NCI-H774 (cell line): ENCODE measurements at places on chromosomes 7 and 10.

- DNase-seq = no peak
These were observed 20.3 kb downstream of the H2AZ2 start for GRCh38 chr7:44827567-44827966.

DNA sequence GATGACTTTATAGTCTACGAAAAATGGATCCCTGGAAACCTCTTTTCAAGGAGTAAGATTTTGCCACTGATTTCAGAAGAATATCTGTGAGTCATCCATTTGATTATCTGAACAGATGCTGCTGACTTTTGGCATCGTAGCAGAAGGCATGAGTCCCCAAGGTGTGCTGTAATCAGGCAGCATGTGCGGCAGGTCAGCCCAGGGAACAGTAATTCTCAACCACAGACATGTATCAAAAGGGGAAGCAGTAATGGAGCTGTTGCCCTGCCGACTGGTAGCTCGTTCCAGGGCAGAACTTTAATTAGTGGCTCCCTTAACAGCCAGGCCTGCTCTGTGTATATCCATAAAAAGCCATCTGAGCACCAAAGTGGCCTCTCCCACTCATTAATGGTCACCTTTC is 5.7 kb upstream of the VWC2 start:
- no peak for DNase-seq

- no peak for DNase-seq
These were observed 62.7 kb downstream of the VPS41 start for GRCh38 chr7:38846280-38846679.

GRCh38 chr10:93435621-93436397 is 46.3 kb downstream of the MYOF start:
- DNase-seq = no peak

DNA sequence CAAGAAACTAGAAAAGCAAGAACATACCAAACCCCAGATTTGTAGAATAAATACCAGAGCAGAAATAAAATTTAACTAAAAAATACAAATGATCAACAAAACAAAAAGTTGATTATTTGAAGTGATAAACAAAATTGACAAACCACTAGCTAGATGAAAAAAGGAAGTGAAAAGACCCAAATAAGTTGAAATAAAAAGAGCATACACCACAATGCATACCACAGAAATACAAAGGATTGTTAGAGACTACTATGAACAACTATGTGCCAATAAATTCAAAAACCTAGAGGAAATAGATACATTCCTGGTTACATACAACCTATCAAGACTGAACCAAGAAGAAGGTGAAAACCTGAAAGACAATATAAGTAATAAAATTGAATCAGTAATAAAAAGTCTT is 333.4 kb downstream of the SH2D4B start:
- no peak for DNase-seq

GRCh38 chr7:12674053-12674452 is 13.4 kb upstream of the ARL4A start:
- DNase-seq = no peak

- DNase-seq = no peak
These were observed 52.8 kb downstream of the C10orf105 start for GRCh38 chr10:71666639-71667386.

- DNase-seq = no peak
These were observed 115.6 kb downstream of the TFEC start for GRCh38 chr7:115914951-115915350.

DNA sequence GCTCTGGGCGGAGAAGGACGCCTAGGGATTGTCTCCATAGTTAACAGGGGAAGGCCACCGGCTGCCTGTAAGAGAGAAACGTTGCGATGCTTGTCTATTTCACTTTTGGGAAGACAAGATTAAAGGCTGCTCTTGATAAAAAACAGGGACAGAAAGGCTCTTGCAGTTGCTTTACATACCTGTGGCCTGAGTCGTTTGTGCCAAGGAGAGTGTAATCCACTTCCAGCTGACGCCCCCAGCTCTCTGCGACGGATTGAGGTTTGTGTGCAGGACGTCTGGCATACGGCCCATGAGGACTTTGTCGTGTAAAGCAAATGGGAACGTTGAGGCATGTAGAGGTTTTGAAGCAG is 1.1 kb downstream of the MAP3K8 start:
- no peak for DNase-seq

GRCh38 chr7:108311446-108312168 is 144.6 kb downstream of the NRCAM start:
- no peak for DNase-seq

DNA sequence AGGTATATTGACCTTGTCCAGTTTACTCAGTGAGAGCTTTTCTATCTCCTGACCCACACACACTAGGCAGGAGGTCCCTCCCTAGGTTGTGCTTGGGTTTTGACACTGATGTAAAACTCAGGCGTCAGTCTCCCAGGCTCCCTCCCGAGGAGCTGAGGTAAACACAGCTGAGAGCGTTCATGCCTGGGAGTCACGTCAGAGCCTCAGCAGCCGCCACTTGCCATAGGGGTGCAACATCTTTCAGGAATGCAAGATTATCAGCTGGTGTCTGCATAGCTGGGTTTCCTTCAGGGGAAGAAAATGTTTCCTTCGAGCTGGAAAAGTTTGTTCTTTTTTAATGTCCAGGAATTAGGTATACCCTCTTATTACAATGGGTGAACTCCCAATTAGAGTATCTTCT is 70.6 kb downstream of the FGFR2 start:
- no peak for DNase-seq

- DNase-seq = no peak
These were observed 6.3 kb downstream of the TRPV5 start for GRCh38 chr7:142927085-142927745.

DNA sequence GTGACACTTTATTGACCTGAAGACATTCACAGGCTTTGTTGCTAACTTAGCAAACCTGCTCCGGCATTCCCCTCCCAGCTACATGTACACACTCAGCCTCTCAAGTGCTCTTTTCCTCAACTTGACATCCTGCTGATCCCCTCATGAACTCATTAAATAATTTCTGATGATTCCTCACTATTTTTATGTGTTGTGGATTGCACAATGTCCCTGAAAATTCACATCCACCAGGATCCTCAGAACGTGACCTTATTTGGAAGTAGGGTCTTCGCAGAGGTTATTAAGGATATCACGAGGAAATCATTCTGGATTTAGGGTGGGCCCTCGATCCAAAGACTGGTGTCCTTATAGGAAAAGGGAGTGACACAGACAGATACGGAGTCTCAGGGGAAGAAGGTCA is 27.3 kb downstream of the FIGNL1 start:
- DNase-seq = no peak

GRCh38 chr10:60951272-60951724 is 7.3 kb upstream of the RHOBTB1 start:
- DNase-seq = peak; percentile 64

DNA sequence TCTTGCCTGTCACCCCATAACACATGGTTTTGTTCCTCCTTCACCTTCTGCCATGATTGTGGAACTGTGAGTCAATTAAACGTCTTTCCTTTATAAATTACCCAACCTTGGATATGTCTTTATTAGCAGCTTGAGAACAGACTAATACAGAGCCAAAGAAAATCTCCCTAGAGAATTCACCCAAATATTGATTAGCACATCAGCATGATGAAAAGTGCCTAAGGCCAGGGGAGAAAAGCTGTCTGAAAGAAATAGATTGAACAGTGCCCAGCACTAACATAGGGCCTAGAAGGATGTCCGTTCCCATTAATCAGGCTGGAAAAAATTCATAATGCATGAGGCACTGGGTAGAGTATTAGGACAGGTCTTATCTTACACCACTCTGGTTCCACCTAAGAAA is 111.9 kb upstream of the CALN1 start:
- DNase-seq = no peak

DNA sequence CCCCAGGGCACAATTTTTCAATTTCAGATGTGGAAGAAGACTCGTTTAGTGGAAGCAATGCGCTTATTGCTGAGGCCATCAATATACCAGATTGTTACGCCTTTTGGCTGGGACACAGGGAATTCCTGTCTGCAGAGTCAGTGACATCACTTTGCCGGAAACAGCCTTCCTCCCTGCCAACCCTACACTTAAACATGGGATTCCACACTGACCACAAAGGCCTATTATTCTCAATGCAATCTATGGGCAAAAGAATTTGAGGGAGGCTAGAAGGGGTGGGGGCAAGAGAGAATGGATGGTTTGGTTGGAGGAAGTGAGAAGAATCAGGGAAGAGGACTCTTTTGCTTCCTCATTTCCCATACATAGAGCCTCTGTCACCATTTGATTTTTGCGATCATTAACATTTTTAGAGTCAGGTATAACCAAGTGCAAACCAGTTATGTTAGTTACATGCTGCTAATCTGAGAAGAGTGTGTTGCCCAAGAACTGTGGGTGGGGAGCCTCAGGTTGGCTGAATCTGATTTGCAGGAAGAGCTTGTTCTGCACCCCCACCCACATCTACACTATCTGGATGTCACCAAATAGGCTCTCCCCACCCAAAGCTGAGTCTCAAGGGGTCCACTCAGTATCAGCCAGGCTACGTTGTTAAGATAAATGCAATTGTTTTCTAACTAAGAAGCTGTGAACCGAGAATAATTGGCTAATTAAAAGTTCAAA is 58.2 kb downstream of the ENTPD1 start:
- DNase-seq = no peak

DNA sequence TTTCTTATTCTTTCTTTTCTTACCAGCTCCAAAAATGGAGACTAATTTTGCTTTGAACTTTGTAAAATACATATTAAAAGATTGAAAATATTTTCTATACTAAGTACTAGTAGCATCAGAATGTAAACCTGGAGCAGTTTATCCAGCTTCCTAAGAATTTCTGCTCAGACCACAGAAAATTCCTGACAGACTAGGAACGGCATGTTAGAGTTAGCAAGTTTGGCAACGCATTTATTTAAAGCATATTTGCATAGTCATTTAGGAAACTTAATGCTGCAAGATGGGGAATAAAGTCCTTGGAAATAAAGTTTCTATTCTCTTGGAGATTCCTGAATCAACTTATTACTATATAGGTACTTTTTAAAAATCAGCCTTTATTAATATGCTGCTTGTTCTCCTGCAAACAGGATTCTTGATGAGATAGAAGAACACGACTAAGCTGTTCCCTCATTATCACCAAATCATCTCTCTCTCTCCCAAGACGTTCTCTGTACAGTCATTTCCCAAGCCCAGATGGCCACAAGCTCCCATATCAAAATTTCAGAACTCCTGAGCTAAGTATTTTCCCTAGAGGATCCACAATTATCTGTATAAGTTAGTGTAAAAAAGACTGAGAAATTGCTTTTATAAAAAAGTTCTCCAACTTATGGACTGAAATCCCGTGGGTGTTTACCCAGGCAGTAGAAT is 305.8 kb upstream of the NEBL start:
- DNase-seq = no peak

DNA sequence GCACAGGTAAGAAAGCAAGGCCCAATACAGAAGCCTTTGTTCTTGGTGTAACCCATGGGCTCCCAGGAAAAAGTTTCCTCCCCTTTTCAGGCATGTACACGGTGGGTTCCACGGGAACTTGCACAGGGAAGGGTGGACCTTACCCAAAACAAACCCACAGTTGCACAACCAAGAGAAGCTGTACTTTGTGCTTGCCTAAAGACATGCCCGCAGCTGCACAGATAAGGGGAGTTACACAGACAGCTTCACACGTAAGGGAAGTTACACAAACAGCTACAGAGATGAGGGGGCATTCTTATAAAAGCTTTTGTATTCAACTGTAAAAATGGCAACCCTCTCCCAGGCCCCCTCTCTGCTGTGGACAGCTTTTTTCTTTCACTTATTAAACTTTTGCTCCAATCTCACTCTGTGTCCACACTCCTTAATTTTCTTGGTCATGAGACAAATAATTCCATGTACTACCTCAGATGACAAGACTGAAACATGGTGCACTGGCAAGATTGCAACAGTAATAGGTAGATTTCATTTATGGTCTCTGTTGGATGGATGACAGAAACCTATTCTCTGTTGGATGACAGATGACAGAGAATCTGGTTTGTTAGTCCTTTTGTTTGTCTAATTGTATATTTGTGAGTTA is 72.9 kb downstream of the ATE1 start:
- no peak for DNase-seq
